Left hindlimb (tissue), 1 donor: ENCODE measurements at places on chromosomes 2 and 18.

DNA sequence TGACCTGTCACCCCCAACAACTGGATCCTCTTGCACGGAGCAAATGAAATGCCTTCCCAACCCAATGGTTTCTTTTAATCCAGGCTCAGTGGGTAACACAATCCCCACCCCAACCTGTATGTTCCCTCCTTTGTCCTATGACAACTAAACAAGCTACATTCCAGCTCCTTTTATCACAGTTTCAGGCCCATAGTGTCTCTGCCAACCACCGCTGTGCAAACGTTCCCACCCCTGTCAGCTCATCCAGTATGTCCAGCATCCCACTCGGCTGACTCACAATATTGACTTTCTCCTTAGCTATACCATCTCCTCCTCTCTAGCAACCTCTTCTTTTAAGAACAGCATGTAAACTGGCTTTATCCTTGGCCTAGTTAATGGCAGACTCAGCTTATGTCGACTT, 117.9 kb upstream of the PPP1CB start:
- peak; percentile 19 for DNase-seq

GRCh38 chr2:96414161-96414710, 78.7 kb downstream of the NCAPH start:
- DNase-seq = no peak

DNA sequence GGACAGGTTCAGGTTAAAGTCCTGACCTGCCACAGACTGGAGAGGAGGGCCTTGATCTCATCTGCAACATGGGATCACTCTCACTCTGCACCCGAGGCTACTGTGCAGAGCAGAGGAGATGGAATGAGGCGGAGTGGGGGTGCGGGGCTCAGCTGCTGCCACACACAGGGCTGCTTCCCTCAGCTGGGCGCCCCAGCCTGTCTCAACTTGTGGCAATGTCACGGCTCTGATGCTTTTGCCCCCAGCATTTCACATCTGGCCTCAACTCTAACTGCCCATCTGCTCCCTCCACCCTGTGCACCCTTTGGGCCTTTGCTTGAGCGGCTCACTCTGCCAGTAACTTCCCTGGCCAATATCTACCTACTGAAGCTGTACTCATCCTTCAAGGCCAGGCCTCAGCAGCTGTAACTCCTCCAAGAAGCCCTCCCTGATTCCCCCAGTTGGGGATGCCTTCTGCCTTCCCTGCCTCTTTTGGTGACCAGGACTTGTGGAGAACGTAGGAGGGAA, 70.3 kb downstream of the POLR1A start:
- DNase-seq = peak; percentile 31

DNA sequence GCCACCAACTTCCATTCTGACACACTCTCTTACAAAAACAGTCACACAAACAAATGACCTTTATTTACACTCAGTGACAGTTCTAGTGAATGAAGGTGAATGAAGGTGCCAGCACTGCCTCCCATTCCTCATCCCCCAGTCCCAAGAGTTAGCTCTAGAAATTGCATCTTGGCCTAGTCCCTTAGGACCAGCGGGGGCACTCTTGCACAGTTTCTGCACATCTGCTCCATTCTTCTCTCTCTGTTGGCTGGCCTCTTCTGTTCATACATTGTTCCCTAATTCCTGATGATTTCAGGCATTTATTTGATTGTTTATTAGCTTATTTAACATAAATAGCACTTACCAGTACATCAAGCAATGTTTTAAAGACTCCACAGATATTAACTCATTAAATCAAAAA, 30.9 kb downstream of the GAREM1 start:
- no peak for DNase-seq

DNA sequence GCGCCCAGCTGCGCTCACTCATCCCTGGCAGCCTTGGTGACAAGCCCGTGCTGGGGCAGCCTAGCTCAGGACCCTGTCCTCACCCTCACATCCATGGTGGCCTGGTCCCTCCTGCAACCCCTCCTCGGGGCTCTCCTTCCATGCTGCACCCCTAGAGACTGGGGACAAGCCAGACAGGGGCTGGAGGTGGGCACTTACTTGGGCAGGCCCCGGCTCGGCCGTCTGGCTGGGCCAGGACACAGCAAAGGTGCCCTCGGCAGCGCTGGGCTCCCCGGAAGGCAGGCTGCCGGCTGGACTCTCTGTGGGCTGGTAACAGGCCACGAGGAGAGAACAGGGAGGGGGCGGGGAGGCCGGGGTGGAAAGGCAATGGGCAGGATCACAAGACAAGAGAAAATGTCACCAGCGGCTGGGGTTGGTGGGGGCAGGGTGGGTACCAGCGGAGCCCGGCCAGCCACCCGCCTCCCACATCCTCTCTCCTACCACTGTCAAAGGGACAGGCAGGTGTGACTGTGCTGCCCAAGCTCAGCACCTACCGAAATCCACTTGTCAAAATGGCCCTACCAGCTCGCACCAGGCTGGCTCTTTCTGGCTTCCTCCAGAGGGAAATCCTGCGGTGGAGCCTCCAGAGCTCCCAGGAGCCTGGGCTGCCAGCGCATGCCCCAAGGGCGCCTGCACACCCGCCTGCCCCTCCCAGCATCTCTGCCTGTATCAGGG, 54.7 kb downstream of the BIN1 start:
- DNase-seq = peak; percentile 28

- peak; percentile 42 for DNase-seq
These were observed 4.6 kb upstream of the MLPH start for GRCh38 chr2:237482485-237482884.
